ENCODE measurements at places on chromosomes 5 and 9. TPM values are rescaled to one million over a fixed set of nuclear protein-coding genes. Genes with fewer than 3 reads are reported as not detected.

DNA sequence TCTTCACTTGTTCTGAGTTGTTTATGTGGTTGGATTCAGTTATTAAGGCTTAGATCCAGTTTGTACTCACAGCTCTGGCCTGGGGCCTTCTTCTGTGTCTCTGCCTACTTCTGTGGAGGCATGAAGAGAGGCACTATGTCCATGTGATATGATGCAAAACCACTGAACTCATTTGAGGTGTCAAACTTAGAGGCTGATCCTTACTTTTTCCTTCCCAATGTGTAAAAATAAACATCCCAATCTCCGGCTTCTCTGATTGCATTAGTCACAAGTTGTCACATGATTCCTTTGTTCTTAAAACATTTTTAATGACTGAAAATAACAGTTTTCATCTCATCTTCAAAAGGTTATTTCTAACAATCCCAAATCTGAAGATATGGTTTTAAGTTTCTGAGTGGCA lies 276.0 kb upstream of the RGMB start:
- DNase-seq, result no peak

IL13 gene
- not detected for total RNA-seq

GRCh38 chr5:64340293-64340692 lies 165.5 kb upstream of the RGS7BP start:
- DNase-seq, result no peak

TNFSF15 gene
- total RNA-seq, result not detected

DNA sequence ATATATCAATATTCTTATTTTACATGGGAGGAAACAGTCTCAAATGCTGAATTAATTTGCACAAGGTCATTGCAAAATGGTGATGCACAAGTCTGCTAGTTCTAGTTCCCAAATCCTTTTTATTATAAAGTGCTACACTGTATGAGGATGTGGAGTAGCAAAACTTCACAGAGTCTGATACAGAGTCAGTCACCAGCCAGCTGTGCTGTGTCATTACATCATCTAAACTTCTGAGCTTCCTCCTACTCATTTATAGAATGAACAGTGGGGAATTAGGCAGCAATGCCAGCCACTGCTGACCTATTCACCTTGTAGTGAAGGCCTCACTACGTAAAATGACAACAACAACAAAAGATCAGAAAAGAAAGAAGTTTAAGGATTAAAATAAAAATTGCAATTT lies 357.8 kb downstream of the TMEM167A start:
- DNase-seq, result peak; percentile 37

SPAG8 gene
- total RNA-seq, result 0.65 TPM

DNA sequence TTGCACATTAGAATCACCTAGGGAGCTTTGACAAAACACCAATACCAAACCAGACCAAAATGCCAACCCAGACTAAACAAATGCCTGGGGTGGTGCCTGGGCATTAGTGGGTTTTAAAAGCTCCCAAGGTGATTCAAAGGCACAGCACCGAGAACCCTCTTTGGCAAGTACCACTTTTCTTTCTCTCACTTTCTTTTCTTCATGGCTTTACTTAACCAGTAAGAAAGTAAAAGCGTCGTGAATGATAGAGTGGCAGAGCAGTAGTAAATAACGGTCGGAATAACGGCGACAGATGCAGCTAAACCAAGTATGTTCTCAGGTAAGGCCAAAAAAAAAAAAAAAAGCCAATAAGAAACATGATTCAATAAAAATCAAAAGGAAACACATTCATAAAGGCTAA lies 49.5 kb downstream of the ZNF608 start:
- no peak for DNase-seq

DNA sequence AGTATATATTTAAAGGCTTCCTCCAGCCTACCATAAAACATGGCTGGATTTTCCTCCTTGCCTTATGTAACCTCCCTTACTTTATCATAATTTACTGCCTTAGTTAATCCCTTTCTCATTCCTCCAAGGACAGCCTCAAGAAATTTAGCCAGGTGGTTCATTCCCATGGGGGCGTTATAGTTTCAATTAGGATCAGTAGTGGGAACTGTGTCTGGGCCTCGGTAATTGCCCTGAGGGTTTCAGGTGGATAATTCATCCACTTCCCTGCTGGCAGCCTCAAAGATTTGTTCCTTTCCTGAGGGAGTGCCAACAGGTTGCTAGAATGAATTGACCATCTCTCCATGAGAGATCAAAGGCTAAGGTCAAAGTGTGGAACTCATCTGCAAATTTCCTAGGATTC lies 4.3 kb upstream of the GM2A start:
- no peak for DNase-seq

- DNase-seq, result peak; percentile 35
Observed at GRCh38 chr9:5263351-5264218, 32.4 kb downstream of the INSL4 start.

SPEF2 gene
- 1.6 TPM for total RNA-seq

- DNase-seq, result no peak
Observed at GRCh38 chr5:101271416-101271815, 368.3 kb upstream of the ST8SIA4 start.

SPATA6L gene
- total RNA-seq, result 3.1 TPM

- no peak for DNase-seq
Observed at GRCh38 chr9:4062966-4063365, 236.9 kb downstream of the GLIS3 start.

GRCh38 chr5:180135128-180135955 lies 63.8 kb upstream of the RNF130 start:
- DNase-seq, result peak; percentile 97

TLX3 gene
- total RNA-seq, result 20.1 TPM

DNA sequence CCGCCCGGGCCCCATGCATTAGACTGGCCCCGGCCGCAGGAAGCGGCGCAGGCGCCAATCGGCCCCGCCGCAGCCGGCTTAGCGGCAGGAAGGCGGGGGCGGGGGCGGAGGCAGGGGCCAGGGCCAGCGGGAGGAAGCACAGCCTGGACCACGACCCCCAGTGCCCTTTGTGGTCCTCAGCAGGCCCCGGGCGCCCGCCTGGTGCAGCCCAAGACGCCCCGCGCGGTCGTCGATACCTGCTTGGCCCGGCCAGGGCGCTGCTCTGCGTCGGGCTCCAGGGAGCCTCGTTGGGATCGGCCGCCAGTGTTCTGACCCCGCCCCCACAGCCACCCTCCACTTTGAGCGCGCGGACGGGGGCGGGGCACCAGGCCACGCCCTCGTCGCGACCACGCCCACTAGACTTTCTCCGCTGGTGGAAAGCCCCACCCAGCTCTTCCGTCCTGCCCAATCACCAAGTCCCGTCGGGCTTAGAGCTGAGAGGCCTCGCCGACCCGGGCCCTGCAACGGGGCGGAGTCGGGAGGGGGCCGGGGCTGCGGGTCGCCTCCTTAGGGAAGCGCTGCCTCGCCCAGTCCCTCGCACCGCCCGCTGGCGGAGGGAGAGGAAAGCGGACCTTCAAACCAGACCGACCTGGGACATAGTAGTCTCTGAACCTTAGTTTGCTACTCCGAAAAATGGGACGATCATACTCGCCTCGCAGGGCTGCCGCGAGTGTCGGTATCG lies at the start of gene PDLIM7:
Gene PDLIM7 (minus strand): TSS at position 313 of the 721 bp plus-strand sequence. CDS start 1,092 bp downstream, outside the sequence.
- DNase-seq, result peak; percentile 98

PCDHB2 gene
- 22.4 TPM for total RNA-seq

DNA sequence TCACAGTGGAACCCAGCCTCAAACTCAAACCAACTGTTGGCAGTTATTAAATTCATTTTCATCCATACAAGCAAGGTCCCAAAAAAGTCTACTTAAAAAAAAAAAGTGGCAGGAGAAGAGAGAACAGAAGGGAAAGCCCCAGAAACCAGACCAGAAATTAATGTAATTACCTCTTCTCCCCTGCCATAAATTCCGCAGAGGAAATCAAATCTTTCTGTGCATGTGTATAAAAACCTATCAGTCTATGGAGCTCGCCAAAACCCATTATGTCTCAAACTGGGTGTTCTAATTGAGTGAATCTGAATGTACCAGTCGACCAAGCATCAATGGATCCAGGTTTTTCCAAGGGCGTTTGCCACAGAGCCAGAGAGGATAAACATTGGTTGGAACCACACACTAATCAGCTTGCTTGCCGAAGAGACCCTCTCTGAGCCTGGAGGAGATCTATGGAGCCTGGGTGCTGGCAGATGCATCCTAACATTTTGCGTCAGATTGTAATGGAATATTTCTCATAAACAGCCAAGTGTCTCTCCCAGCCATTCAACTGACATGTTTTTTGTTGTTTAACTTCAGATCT lies 7.9 kb upstream of the HAND1 start:
- no peak for DNase-seq

PLEKHG4B gene
- total RNA-seq, result 9.0 TPM

DNA sequence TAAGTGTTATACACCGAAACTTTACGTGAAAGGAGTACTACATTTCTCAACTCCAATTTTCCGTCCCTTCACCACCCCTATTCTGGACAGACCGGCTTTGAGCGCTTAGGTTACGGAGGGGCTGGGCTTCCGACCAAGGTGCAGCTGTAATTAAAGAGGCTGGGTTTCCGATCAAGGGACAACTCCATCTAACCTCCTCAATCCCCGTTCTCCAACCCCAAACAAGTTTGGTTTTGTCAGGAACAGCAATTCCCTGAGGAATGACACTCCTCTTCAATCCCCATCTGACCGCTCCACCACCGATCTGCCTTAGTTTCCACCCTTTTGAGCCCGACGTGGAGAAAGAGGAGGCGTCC lies 577 bp downstream of the TUT7 start:
- peak; percentile 44 for DNase-seq

DNA sequence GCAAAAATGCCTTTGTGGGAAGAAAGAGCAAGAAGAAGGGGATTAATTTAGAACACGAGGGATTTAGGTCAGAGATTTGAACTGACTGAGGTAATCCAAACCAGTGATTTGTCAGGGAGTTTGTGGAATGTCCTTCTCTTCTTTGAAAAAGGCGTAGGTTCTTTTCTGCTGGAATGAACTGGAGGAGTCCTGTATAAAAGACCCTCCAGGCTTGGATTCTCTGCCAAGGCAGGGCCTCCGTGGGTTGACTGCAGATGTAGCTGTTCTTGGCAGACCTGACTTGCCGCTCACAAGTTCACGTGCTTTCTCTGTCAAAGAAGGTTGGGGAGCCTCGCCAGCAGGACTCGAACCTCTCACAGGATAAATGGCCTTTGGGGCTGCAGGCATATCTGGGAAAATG lies 62.8 kb upstream of the STC2 start:
- DNase-seq, result no peak

DNA sequence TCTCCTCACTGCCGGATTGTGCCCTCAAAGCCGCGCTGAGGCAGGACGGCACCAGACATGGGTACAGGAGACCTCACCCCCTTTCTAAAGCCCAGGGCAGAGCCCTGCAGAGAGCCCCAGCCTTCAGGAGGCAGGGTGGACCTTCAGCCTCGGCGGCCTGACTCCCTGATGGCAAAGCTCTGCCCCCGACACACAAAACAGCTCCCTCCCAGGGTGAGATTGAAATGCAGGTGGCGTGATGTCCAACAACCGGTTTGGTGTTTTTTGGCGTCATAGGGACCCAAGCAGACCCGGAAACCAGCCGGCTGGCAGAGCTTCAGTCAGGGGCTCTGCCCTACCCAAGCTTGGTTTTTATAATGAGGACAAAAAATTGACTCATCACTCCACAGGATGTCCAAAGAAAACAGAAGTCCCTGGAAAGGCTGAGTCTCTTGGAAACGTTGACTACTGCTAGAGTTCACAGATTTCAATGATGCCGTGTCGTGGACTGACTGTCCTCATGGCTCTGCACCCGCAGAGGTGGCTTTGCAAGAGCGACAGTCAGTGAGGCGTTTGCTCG lies 275.2 kb upstream of the IRX1 start:
- peak; percentile 77 for DNase-seq

GRCh38 chr5:1000329-1000728 lies 8.3 kb upstream of the NKD2 start:
- no peak for DNase-seq

- DNase-seq, result no peak
Observed at GRCh38 chr5:180129291-180130190, 58.0 kb upstream of the RNF130 start.

DNA sequence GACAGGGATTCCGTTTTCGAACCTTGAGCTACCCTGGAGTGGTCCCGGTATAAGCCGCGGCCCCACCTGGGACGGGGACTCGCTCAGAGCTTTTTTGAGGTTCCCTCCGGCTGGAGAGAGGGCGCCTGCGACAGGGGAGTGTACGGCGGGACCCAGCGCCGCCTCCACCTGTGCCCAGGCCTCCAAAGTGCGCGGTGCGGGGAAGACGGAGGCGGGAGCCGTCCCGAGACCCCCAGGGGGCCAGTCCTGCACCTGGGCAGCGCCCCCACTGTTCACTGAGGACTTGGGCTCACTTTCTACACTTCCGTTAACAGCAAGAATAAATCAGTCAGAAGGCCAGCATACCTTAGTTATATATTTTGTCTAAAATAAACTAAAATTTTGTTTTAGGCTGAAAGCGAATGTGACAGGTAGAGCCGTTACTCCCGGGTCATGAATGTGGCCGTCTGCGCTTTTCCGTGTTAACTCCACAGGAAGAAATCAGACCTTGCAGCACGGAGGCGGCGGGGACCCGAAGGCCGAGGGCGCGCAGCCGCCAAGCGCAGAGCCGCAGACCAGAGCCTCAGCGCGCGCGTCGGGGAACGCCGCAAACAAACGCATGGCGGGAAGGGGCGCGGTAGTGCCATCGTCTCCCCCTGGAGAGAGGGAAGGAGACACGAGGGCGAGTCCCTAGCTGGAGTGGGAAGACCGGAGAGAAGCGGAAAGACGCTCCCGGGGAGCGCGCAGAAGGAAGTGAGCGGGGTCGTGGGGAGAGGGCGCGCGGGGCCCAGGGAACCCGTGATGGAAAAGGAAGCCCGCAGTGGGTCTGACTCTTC lies 14.1 kb downstream of the TRIM7 start:
- DNase-seq, result peak; percentile 65

DNA sequence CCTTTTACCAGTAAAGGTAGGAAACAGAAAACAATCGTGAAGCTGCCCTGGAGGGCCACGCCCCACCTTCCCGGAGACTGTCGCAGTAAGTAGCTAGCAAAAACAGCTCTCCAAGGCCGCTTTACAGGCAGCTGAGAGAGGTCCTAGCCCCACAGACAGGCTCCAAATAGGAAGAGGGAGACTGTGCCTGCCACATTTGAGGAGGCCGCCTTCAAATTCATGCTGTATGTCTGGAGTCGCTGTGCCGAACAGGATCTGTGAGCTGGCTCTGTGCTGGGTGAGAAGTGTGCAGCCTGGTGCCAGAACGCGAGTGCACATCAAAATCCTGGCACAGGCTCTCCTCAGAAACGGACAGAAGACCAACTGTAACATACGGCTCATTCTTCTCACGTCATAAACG lies 582.2 kb downstream of the CETN3 start:
- no peak for DNase-seq

- DNase-seq, result no peak
Observed at GRCh38 chr5:131611064-131611381, 24.0 kb downstream of the RAPGEF6 start.

GABRP gene
- 0.06 TPM for total RNA-seq

DAB2 gene
- 10.3 TPM for total RNA-seq

NUTM2G gene
- under 0.01 TPM for total RNA-seq

AGGF1 gene
- 27.8 TPM for total RNA-seq

- DNase-seq, result no peak
Observed at GRCh38 chr9:82547995-82548394, 514.9 kb downstream of the RASEF start.
